IMR-90 (cell line): ENCODE measurements at places on chromosomes 5 and 9. TPM values are rescaled to one million over a fixed set of nuclear protein-coding genes. Genes with fewer than 3 reads are reported as not detected.

The SLC2A8 gene
- 12.0 and 13.2 TPM in 2 replicates for polyA plus RNA-seq

The MYO10 gene
- 39.9 and 41.9 TPM in 2 replicates for polyA plus RNA-seq

The N4BP3 gene
- 0.14 and 0.16 TPM in 2 replicates for polyA plus RNA-seq

The ELOVL7 gene
- polyA plus RNA-seq: not detected in 2 replicates

The PCDHA10 gene
- 0.02 TPM in 1 of 2 replicates, not detected in the other for polyA plus RNA-seq

The STING1 gene
- 61.5 and 63.5 TPM in 2 replicates for polyA plus RNA-seq

The EQTN gene
- not detected in 2 replicates for polyA plus RNA-seq

The SPATA31A3 gene
- not detected in 2 replicates for polyA plus RNA-seq

The NPR3 gene
- 23.2 and 24.6 TPM in 2 replicates for polyA plus RNA-seq

The FAT2 gene
- polyA plus RNA-seq: 0.03 and 0.06 TPM in 2 replicates

The GABRA1 gene
- polyA plus RNA-seq: not detected in 2 replicates

The EHMT1 gene
- 35.1 and 39.0 TPM in 2 replicates for polyA plus RNA-seq

The ENHO gene
- polyA plus RNA-seq: 0.10 TPM in 1 of 2 replicates, not detected in the other

The SPINK7 gene
- not detected in 2 replicates for polyA plus RNA-seq

The STPG3 gene
- polyA plus RNA-seq: not detected in 2 replicates

The PFN3 gene
- polyA plus RNA-seq: not detected in 2 replicates

The CCNO gene
- 0.09 and 0.14 TPM in 2 replicates for polyA plus RNA-seq

The PDCD1LG2 gene
- 17.3 and 17.5 TPM in 2 replicates for polyA plus RNA-seq

The OTP gene
- polyA plus RNA-seq: not detected in 2 replicates

The CCL27 gene
- 0.17 and 0.26 TPM in 2 replicates for polyA plus RNA-seq

The TGFBI gene
- polyA plus RNA-seq: 1,362 and 1,551 TPM in 2 replicates

The FREM1 gene
- polyA plus RNA-seq: not detected in 2 replicates

The MPDZ gene
- 14.6 and 18.8 TPM in 2 replicates for polyA plus RNA-seq

The KIAA0825 gene
- polyA plus RNA-seq: 0.20 and 0.46 TPM in 2 replicates

The FAM151B gene
- 1.0 and 1.5 TPM in 2 replicates for polyA plus RNA-seq

The RXRA gene
- 17.9 and 19.0 TPM in 2 replicates for polyA plus RNA-seq
